ENCODE measurements at places on chromosomes 13 and 19. TPM values are rescaled to one million over a fixed set of nuclear protein-coding genes. Genes with fewer than 3 reads are reported as not detected.

Gene RXFP2
- not detected for polyA plus RNA-seq

Gene GJA3
- 0.22 TPM for polyA plus RNA-seq

Gene LTBP4
- polyA plus RNA-seq = 69.9 TPM

Gene TMEM143
- 4.0 TPM for polyA plus RNA-seq

Gene IGFL1
- polyA plus RNA-seq = 58.7 TPM

Gene PAF1
- 41.8 TPM for polyA plus RNA-seq

Gene C19orf85
- polyA plus RNA-seq = 0.04 TPM

All from esophagus (tissue), 2 donors.